ENCODE measurements at places on chromosomes 2 and 18.

- DNase-seq: no peak
Observed at GRCh38 chr2:165634855-165635254, 159.2 kb downstream of the GALNT3 start.

DNA sequence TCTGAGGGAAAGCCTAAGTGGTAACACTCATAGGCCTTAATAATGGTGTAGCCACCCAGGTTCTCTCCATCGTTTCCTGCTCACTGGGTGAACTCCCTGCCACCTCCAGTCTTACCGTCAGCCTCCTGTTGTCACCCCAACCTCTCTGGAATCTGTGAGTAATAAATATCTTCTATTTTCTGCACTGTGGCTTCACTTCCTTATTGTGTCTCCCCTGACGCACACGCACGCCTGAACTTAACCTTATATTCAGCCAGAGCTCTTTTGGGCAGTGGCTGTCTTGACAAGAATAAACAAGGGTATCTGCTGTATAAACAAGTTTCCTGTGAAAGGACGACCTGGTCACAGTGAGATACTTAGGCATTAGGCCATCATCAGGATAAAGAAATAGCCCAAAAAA lies 467.2 kb downstream of the SPAG16 start:
- DNase-seq: no peak

DNA sequence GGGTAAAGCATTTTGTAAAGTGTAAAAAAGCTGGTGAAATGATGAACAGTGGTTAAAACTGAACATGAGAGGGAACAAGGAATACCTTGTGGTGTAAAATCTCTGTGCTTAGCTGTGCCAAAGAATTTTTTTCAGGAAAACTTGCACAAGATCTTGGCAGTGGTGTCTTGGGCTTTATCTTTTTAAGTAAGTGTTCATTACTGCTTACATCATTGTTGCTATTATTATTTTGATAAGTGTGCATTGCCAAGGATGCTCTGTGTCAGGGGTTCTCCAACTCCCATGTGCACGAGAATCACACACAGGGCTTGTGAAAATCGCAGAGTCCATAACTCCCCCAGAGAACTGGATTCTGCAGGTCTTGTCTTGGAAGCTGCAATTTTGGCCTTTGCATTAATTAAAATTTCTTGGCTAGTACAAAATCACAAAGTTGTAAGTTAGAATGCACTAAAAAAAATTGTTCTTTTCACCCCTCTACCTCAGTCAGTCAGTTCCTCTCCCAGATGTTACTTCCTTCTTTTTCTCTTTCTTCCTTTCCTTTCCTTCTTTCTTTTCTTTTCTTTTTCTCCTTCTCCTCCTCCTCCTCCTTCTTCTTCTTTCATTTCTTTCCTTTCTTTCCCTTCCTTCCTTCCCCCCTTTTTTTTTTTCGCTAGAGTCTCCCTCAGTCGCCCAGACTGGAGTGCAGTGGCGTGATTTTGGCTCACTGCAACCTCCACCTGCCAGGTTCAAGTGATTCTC lies 37.8 kb downstream of the GATA6 start:
- peak; percentile 64 for DNase-seq

GRCh38 chr2:225108805-225109204 lies 66.5 kb upstream of the DOCK10 start:
- no peak for DNase-seq

GRCh38 chr18:5937795-5938194 lies 42.5 kb upstream of the TMEM200C start:
- no peak for DNase-seq

- DNase-seq: no peak
Observed at GRCh38 chr2:108632332-108633160, 86.7 kb upstream of the RANBP2 start.
